ENCODE measurements at places on chromosomes 3 and 15.

- no peak for DNase-seq
Observed at GRCh38 chr15:52104532-52105004, 8.0 kb downstream of the BCL2L10 start.

DNA sequence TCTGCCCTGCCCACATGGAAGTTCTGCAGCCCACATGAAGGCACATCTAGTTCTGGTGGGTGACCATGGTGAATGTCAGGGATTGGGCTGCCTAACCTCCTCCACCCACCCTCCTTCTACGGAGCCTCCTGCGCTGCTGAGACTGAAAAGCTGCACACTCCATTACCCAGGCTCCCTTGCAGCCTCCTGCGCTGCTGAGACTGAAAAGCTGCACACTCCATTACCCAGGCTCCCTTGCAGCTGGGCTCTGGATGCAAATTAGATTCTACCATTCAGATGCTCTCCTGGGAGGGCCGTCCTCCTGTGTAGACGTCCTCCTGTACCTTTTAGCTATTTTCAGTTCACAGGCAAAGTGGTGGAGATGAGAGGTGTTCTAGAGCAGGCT is 32.1 kb downstream of the POMGNT2 start:
- DNase-seq = no peak

- no peak for DNase-seq
Observed at GRCh38 chr3:128502712-128503111, 9.7 kb upstream of the GATA2 start.

- DNase-seq = no peak
Observed at GRCh38 chr3:188084752-188085583, 69.0 kb upstream of the LPP start.

- DNase-seq = no peak
Observed at GRCh38 chr3:126854666-126855065, 128.2 kb upstream of the PLXNA1 start.

DNA sequence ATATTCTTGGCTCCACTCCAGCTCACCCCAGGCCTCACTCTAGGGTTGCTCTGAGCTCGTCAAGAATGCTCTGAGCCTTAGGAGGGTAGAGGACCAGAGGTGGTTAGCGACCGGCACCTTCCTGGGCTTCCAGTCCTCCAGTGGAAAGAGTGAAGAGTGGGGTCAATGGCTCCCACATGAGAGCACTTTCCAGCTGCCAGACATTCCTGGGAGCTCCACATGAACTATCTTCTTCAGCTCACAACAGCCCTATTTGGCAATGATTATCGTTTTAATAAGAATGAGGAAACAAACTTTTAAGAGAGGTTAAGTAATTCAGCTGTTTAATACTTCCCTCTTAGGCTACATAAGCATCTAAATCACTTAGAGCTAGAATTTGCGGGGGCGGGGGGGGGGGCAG is 139.3 kb downstream of the STT3B start:
- DNase-seq = no peak

- DNase-seq = no peak
Observed at GRCh38 chr3:37586280-37586679, 275.4 kb upstream of the CTDSPL start.

GRCh38 chr3:139629033-139629432 is 48.7 kb downstream of the NMNAT3 start:
- peak; percentile 57 for DNase-seq

GRCh38 chr3:8020047-8020841 is 481.4 kb upstream of the LMCD1 start:
- DNase-seq = no peak

DNA sequence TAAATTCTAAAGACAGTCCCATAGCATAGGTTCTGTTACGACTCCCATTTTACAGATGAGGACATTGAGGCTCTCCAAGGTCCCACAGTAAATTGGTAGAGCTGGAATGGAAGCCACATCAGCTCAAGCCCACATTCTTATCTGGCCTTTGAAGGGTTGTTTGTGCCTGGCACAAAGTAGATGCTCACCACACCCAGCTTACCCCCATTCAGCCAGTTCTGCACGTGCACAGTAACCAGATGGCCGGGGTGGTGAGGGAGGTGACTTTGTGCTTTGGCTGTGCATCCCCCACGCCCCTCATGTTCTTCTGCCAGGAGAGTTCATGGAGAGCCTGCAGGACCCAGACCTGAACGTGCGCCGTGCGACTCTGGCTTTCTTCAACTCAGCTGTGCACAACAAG is 16.2 kb downstream of the RPL32 start:
- DNase-seq = no peak

DNA sequence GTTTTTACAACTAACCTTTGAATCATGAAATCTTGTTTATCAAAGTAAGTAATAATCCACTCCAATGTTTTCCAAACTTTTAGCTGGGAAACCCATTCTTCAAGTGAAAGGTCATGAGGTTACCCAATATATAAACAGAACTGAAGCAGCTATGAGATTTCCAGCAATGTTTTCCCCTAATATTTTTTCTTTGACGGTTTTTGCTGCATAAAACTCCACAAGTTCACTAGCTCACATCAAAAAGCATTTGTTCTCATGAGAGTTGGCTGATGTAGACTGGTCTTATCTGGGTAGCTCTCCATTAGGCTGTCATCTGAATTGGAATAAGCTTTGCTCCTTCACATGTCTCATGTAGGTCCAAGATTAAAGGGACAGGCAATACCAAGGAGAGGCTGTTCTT is 241.2 kb upstream of the LRRC3B start:
- DNase-seq = no peak

DNA sequence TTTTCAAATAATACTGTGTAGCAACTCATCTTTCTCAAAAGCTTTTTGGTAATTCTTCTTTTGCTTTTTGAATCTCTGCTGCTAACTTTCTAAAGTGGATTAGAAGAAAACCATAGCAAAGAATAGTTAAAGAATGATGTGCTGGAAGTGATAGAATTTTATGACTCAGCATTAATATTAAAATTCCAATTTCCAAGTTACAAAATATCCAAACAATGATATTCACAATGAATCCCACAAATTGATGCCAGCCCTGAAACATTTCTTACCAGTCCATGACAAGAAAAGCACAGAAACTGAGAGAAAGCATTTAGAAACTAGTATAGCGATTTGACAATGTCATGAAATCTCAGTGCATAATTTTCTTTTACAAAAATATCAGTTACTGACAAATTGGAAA is 482.2 kb downstream of the RBMS3 start:
- no peak for DNase-seq

- no peak for DNase-seq
Observed at GRCh38 chr3:150135287-150135721, 164.6 kb upstream of the PFN2 start.

DNA sequence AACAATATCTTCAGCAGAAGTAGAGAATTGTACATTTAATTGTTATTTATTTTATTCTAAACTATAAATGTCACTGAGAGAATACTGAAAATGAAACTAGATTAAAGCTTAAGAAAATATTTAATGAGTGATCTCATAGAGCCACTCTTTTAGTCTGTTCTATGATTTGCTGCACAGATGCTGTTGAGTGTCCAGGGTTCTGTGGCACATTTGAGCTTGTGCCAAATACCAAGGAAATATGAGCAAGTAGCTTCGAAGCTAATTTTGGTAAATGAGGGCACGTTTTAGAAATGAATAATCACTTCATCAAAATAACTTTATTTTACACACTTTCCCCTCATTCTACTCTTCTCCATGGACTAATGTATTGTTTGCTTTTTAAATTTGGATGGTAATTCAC is 53.6 kb upstream of the THRB start:
- DNase-seq = no peak

DNA sequence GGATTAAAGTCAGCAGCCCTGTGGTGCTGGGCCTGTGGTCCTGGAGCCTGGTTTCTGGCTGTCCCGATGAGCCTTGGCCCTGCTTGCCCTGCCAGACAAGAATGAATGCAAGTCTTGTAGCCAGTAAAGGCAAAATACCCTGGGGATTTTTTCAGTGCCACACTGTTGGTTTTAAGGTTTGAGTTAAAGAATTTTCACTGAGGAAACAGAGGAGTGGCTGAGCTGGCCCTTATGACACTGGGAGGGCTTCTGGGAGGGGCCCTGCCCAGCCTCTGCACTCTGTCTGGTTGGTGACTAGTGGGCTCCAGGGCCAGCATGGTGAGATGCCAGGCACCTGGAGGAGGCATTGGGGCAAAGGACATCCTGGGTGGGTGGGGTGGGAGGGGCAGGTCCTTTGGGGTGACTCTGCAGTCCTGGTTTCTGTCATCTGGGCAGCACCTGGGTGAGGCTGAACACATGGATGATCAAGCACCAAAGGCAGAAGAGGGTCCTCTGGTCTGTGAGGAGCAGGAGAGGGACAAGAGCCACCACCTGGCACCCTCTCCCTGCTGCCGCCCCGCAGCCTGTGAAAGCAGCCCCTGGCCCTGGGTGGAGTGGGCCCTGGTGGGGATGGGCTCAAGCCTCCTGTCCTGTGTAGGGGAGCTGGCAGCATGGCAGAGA is 12.5 kb upstream of the PLA2G4E start:
- DNase-seq = no peak

DNA sequence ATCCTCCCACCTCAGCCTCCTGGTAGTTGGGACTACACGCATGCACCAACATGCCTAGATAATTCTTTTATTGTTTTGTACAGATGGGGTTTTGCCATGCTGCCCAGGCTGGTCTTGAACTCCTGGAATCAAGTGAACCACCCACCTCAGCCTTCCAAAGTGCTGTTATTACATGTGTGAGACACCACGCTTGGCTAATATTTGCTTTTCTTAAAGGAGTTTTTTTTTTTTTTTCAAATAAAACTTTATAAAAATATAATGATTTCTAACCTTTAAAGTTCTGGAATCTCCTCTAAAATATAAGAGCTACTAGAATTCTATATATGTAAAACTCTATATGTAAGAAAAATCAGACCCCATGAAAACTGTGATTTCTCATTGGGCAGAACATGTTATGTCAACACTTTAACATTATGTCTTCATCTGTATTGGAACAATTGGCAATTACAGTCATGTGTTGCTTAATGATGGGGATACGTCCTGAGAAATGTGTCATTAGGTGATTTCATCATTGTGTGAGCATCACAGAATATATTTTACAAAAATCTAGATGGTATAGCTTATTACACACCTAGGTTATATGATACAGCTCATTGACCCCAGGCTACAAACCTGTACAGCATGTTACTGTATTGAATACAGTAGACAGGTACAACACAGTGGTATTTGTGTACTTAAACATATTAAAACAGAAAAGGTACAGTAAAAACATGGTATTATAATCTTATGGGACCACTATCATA is 377.0 kb downstream of the PLCL2 start:
- no peak for DNase-seq

DNA sequence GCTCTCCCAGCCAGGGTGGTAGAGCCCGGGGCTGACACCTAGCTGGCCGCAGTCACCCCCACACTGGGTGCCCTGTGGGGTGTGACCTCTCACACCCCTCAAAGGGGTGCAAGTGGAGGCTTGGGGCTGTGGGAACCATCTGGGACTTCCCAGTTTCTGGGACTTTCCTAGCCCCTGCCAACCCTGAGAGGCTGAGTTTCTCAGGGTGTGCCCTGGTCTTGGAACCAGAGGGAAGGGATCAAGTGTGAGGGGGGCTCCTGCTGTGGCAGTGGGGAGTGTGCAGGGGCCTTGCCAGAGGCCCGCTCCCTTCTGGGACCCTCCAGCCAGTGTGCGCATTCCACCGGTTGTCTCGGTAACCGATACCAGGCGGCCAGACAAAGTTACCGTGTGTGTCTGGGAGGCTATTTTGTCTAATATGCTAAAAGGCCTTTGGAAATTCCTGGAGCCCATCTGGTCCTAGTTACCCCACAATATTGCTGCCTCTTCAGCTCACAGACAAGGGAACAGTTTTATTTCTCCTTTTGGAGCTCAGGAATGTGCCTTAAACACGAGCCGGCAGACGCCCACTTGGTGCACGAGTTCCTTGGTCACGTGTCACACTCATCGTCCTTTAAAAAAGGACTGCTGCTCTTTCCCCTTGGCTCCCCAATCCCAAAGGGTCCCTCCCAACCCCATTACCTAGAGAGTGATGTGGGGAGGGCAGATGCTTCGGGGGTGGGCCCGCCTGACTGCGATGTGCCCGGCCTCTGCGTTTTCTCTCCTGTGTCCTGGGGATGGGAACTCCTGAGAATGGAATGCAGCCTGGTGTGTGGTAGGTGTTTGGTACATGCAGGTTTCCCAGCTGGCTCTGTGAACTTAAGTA is 33.2 kb downstream of the HDAC11 start:
- DNase-seq = no peak

DNA sequence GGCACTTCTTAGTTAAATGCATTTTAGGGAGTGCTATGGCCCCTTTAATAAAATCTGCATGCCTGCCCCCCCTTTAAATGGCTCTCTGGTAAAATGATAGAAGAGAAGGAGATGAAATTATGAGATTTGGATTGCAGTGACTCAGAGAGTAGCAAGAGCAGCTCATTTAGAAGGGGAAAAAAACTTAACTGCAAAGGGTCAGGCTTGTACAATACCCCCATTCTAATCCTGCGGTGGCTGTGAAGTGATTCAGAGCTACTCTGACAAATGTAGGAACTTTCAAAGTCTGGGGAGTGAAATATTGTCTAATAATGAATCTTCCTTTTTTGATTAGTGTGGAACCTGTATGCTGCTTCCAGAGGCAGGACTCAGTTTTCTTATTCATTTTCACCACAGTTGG is 44.1 kb upstream of the TBC1D23 start:
- no peak for DNase-seq

DNA sequence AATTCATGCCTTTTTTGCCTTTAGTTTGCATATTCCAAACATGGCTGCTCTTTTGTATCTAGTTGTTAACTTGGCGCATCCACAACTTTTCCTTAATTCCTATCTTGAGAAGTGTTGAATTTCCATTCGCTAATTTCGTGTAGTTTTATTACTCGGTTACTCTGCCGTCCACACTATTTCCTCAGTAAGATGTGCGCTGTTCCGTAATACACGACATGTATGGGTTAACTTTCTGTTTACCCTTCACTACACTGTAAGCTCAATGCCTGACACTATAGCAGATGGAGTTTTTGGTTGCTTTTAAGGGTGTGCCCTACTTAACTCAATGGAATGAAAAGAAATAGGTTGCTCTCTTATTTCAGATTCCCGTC is 724 bp downstream of the RPSA start:
- DNase-seq = no peak

- DNase-seq = peak; percentile 96
Observed at GRCh38 chr3:115713284-115713683, 90.0 kb downstream of the GAP43 start.

GRCh38 chr3:32641356-32641755 is 43.6 kb upstream of the CNOT10 start:
- DNase-seq = no peak

- no peak for DNase-seq
Observed at GRCh38 chr3:158520433-158520832, 50.6 kb upstream of the MLF1 start.

GRCh38 chr3:75232216-75232615 is 431.9 kb upstream of the FRG2C start:
- DNase-seq = no peak

- DNase-seq = no peak
Observed at GRCh38 chr15:82058026-82058425, 12.2 kb upstream of the MEX3B start.

DNA sequence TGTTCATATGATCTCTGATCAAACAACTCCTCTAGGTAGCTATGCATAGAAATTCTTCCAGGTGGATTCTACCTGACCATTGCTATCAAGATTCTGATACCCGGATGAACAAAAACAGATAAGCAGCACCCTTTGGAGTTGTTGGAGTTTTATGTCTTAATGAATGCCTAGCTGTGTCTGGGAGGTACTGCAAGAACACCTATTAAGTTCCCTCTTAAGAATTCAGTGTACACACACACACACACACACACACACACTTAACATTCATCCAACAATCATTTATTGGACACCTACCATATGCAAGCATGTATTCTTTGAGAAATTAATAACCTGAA is 58.1 kb upstream of the FNDC3B start:
- no peak for DNase-seq
